ENCODE measurements at places on chromosomes 7 and 10.

- peak; percentile 51 for DNase-seq
These were observed at the start of gene ABCB1 for GRCh38 chr7:87600130-87601124. TSS of gene ABCB1 (minus strand) at chr7:87600884. CDS start at chr7:87600184, 700 bp downstream.

DNA sequence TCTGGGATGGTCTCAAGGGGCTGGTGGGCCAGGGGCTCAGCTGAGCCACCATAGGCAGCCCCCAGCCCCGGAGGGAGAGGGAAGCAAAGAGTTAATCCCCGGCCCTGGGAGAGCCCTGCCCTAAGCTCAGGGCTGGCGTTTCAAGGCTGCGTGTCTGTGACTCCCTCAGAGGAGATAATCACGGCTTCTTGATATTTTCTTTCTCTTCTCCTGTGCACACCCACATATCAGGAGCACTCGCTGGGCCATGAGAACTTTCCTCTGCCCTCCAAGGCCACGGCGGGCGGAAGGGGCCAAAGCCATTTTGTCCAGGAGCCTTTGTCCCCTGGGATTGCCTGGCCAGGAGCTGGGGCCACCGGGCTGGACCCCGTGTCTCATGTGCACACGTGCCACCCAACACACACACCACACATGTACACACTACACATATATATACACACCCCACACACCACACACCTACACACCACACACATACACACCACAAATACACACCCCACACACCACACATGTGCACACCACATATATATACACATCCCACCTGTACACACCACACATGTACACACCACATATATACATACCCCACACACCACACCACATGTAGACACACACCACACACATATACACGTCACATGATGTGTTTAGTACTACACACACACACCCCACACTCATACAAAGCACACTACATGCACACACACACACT, 16.9 kb downstream of the VENTX start:
- DNase-seq, result no peak

DNA sequence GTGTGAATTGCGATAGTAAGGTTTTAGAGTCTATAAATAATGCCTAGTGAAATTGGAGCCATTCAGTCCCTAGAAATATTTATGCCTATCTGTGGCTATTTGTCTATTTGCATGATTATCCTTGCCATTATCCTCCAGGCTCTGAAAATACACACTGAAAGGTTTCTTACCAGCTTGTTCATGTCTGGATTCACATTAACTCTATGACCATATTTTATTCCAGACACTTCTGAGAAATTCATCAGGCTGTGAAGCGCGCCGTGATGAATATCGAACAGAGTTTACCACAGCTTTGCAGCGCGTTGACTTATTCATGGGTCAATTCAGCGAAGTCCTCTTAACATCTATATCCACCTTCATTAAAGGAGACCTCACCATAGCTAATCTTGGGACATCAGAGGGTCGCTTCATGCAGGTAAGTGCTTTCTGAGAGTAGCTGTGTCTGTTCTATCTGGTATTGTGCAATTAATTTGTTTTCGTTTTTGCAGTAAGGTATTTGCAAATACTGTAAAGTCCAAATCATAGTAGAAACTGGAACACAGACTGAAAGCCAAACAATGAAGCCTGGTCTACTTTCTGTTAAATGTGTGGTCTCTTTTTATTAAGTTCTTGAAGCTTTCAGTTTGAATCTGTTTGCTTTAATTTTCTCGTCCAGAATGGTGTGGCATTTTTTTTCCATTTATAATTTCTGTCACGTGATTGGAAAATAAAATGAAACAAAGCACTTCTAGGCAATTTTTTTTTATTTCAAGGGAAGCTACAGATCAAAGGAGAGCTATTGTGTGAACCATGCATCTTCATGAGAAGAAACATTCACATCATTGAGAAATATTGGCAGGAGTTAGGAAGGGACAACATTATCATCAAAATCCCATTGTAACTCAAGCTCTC, 59.7 kb downstream of the MET start:
- no peak for DNase-seq

GRCh38 chr10:92112462-92112861, 178.4 kb downstream of the CPEB3 start:
- no peak for DNase-seq

GRCh38 chr7:2488272-2488645, 12.1 kb upstream of the GRIFIN start:
- DNase-seq, result no peak

DNA sequence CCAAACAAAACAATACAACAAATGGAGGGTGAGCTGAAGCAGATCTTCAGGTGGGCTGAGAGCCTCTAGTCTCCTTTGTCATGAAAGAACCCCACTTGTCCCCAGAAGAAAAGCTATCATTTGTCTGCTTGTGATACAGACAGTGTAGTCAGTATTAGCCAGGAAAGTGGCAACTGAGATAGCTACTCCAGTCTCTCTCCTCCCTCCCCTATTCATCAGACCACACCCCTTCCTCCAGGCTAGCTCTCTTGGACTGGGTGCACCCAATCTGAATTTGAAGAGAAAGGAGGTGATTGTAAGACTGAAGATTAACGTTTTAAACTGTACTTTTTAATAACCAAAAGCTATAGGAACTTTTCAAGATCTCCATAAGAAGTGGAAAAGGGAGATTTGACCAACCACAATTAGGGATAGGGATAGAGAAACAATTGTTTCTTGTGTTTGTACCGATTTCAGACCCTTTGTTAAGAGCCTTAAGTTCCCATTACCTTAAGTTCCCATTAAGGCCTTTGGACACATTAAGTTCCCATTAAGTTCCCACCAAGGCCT, 14.1 kb downstream of the BMPR1A start:
- no peak for DNase-seq

- DNase-seq, result no peak
These were observed 23.6 kb downstream of the MCM10 start for GRCh38 chr10:13184730-13185514.

DNA sequence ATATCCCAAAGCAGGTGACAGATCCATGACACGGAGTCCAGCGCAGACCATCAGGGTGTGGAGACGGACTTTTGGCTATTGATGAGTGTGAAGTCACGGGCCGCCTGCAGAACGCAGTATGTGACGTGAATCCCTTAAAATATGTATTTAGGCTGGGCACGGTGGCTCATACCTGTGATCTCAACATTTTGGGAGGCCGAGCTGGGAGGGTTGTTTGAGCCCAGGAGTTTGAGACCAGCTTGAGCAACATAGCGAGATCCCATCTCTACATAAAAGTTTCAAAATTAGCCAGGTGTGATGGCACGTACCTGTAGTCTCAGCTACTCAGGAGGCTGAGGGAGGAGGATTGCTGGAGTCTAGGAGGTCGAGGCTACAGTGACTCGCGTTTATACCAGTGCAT, 1.9 kb upstream of the AMZ1 start:
- no peak for DNase-seq

GRCh38 chr10:49173201-49173772, 14.9 kb downstream of the TMEM273 start:
- peak; percentile 37 for DNase-seq

DNA sequence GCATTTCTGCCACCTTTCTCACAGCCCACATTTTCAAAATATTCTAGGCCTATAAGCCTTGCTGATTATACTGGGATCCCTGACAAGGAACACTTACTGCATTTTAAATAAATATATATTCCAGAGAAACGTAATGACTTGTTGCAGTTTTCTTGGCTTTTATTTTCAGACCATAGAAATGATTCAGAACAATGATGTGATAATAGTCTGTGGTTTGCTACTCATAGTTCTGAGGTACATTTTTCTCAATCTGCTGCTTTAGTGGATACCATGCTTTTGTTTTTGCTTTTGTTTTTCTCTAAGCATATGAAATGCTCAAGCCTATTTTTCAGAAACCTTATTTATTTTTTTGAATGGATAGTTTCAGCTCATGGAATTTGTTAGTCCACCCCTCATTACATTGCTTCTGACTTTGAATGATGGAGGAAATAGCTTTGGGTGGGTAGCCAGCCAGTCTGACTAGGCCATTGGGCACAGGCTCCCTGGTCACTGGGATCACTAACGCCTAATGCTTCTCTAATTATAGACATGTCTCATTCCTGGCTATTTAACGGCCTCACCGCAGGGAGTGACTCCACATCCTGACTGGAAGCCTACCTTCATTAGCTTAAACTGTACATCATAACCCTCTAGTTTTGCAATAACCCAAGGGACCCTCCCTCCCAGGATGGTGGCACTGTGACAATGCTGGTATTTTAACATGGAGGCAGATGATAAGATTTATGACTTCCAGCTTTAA, 66.1 kb downstream of the MBL2 start:
- DNase-seq, result no peak
